ENCODE measurements at places on chromosomes 7 and 10. TPM values are rescaled to one million over a fixed set of nuclear protein-coding genes. Genes with fewer than 3 reads are reported as not detected.

The CH25H gene
- total RNA-seq: not detected

The ASB10 gene
- total RNA-seq: not detected

The MUC3A gene
- not detected for total RNA-seq

The SPDYE18 gene
- total RNA-seq: 1.0 TPM

The KIAA1549 gene
- 0.33 TPM for total RNA-seq

DNA sequence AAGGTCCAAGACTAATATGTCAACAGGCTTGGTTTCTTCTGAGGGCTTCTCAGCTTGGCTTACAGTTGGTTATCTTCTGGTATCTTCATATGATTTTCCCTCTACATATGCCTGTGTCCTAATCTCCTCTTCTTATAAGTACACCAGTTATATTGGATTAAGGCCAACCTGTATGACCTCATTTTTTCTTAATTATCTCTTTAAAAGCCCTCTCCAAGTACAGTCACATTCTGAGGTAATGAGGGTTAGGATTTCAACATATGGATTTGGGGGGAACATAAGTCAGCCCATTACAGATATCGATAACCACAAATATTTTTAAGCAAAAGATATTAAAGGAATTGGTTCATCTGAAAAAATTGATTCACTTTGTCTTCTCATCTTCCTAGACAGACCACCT is 49.2 kb downstream of the IQUB start:
- no peak for DNase-seq

- DNase-seq: no peak
Observed at GRCh38 chr7:16399916-16400892, 21.1 kb downstream of the CRPPA start.

- no peak for DNase-seq
Observed at GRCh38 chr7:116571552-116571951, 46.7 kb downstream of the CAV1 start.

All from activated CD4-positive, alpha-beta memory T cell treated with anti-CD3 and anti-CD28 coated beads, Interleukin-2, amount 10 ng/mL, durations not matched to agents 7 days and 5 days (primary cell).